ENCODE measurements at places on chromosomes 7 and 10. TPM values are rescaled to one million over a fixed set of nuclear protein-coding genes. Genes with fewer than 3 reads are reported as not detected.

- DNase-seq = no peak
These were observed 3.3 kb downstream of the MASTL start for GRCh38 chr10:27158421-27158820.

DNA sequence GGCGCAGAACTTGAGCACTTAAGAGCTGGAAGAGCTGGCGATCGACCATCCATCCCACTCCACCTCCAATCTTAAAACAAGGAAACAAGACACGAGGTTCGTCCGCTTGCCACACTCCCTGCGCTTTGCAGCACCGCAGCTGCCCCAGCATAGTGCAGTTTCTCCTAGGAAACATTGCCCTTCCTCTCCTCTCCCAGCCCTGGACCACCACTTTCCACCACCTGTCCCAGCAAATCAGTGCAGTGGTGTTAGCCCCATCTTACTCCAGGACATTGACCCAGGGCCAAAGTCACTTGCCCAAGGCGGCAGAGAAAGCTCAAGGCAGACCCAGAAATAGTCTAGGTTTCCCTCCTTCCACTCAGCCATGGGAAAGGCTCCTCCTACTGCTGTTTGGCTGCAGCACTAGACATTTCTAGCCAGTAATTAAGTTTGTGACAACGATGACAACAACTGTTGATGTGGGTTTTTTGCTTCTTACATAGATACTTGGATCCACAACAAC, 1.5 kb upstream of the PARD3 start:
- peak; percentile 33 for DNase-seq

GRCh38 chr7:18177815-18178660, 150.4 kb upstream of the PRPS1L1 start:
- DNase-seq = no peak

GRCh38 chr10:73864229-73864628, 10.1 kb downstream of the CAMK2G start:
- no peak for DNase-seq

GRCh38 chr10:69965919-69966662, 86.6 kb upstream of the MACROH2A2 start:
- DNase-seq = no peak

- no peak for DNase-seq
These were observed 115.0 kb upstream of the AFAP1L2 start for GRCh38 chr10:114519306-114519669.

DNA sequence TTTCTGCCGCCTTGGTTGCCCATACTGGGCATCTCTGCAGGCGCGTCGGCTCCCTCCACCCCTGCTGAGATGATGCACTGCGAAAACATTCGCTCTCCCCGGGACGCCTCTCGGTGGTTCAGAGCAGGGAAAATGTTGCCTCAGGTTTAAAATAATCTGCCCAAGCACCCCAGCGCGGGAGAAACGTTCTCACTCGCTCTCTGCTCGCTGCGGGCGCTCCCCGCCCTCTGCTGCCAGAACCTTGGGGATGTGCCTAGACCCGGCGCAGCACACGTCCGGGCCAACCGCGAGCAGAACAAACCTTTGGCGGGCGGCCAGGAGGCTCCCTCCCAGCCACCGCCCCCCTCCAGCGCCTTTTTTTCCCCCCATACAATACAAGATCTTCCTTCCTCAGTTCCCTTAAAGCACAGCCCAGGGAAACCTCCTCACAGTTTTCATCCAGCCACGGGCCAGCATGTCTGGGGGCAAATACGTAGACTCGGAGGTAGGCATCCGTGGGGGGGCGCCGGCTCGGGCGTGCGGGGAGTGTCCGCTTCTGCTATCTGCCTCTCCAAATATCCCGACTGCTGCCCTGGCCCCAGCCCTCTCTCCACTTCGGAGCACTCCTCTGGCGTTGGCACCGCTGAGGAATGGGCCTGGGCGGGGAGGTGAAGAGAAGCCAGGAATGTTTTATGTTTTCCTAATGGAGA, at the start of gene CAV1:
Gene CAV1 (plus strand): TSS at position 428 of the 689 bp plus-strand sequence. CDS start 27 bp downstream, at position 455.
- peak; percentile 88 for DNase-seq

GRCh38 chr7:14748461-14748860, 154.1 kb downstream of the DGKB start:
- DNase-seq = no peak

GRCh38 chr10:125756196-125756595, 19.4 kb downstream of the MMP21 start:
- DNase-seq = no peak

- DNase-seq = no peak
These were observed 112.4 kb downstream of the SMURF1 start for GRCh38 chr7:99031496-99031895.

DNA sequence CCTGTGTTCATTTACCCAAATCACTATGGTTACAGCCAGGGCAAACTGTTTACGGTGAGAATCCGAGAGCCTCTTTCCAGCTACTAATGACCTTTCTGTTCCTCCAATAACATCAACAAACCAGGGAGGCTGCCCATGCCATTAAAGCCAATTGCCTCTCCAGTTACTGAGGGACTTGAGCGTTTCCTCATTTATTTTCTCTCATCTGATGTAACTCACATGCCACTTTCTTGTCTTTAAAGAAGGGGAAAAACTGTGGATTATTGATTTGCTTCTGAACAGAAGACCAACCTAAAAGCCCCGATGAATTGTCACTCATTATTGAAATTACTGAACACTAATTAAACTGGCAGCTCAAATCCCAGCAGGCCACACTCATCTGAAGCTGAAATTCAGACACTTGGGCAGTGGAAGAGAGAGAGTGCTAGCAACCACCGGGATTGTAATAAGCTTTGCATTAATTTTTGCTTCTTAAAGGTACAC, 595.8 kb upstream of the MKI67 start:
- DNase-seq = no peak

- DNase-seq = no peak
These were observed 899.5 kb upstream of the LRRTM3 start for GRCh38 chr10:66026321-66026720.

GRCh38 chr10:59517341-59517899, 155.1 kb upstream of the FAM13C start:
- no peak for DNase-seq

DGKI gene
- 1.3 TPM for total RNA-seq

HOXA4 gene
- 0.22 TPM for total RNA-seq

CACNB2 gene
- 49.9 TPM for total RNA-seq

MBL2 gene
- total RNA-seq = not detected

PNLIP gene
- total RNA-seq = not detected

All from ovary (tissue), 10 donors.